ENCODE measurements at places on chromosomes 3 and 15. TPM values are rescaled to one million over a fixed set of nuclear protein-coding genes. Genes with fewer than 3 reads are reported as not detected.

DNA sequence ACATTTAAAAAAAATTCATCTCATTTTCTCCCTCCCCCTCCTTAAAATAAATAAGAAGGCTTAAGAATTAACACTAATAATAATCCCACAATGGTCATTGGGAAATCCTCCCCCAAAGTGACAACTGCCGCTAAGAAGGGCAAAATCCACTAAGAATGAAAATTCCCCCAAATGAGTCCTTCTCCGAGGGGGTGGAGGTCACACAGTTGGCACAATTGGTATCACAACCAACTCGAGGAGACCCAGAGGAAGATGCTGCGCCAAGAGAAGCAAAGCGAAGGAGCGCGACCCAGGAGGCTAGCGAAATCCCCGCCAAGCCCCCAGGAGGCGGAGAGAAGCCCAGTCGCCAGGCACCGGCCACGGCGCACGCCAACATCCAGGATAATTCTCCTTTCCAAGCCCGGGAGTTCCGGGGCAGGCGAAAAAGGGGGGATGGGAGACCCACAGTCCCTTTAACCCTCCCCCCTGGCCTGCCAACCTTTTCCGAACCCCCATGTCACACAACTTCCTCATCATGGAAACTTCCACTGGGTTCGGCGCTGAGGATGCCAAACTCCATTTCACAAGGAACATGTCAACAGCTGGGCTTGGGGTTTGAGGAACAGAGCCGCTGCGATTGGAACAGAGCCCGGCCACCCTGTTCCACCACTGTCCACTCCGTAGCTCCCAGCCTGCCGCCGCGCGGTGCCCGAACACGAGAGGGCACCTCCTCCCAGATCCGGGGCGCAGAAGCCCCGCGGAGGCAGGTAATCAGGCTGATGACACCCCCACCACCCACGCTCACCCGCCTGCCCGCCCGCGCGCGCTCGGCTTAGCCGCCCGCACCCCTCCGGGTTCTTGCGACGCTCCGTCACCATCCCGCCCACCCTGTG, 668 bp downstream of the THRB start:
- DNase-seq, result peak; percentile 44
- H3K4me1 ChIP-seq, result no peaks in the 10 kb centered on the region
- H3K27ac ChIP-seq, result no peak overlapping the region
- H3K27me3 ChIP-seq, result no peaks in the 10 kb centered on the region

GRCh38 chr15:96622714-96623113, 292.2 kb downstream of the NR2F2 start:
- DNase-seq, result no peak
- no peak overlapping the region for H3K27ac ChIP-seq
- no peaks in the 10 kb centered on the region for H3K4me1 ChIP-seq
- no peak overlapping the region for H3K4me3 ChIP-seq

DNA sequence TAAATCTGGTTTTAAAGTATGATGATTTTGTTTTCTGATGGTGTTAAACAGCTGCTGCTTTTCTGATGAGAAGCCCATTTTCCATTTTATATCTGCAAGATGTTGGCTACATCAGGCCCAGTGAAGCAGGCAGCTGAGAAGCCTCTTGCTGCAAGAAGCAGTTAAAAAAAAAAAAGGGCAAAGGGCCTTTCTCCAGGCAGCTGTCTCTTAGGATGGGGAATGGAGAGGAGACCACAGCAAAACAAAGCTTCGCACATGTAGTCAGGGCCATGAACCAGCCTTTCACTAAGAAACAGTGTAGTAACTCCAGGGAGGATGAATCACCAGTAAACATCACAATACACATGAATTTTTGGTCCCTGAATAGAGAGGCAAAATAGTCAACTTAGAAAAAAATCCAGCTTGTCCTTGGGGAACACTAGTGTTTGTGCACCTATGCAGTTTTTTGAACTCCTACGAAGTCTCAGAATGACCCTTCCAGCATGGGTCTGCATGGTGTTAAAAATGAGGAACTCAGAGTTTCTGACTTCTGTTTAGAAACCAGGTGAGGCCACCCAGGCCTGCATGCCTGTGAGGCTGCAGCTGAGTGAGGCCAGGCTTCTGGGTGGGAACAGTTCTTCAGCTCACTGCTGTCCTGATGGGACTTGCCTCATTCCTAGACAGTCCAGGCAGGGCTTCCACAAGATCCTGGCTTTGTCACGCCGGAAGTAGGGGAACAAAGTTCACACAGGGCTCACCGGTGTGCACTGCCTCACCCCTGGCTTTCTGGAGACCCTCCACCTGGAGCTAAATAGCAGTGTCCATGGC, 518.7 kb downstream of the MCTP2 start:
- no peak overlapping the region for H3K4me3 ChIP-seq
- no peaks in the 10 kb centered on the region for H3K4me1 ChIP-seq
- no peak overlapping the region for H3K27ac ChIP-seq
- H3K36me3 ChIP-seq, result no peaks in the 10 kb centered on the region

- no peak overlapping the region for H3K4me3 ChIP-seq
- DNase-seq, result no peak
Observed at GRCh38 chr3:13218541-13218908, 145.3 kb upstream of the IQSEC1 start.

- no peaks in the 10 kb centered on the region for H3K36me3 ChIP-seq
- no peak for DNase-seq
- H3K4me3 ChIP-seq, result no peak overlapping the region
- no peak overlapping the region for H3K27ac ChIP-seq
- H3K4me1 ChIP-seq, result no peaks in the 10 kb centered on the region
Observed at GRCh38 chr3:146191051-146191450, 30.1 kb upstream of the PLOD2 start.

GRCh38 chr15:65100442-65100841, 14.6 kb downstream of the UBAP1L start:
- H3K4me1 ChIP-seq, result no peaks in the 10 kb centered on the region
- no peaks in the 10 kb centered on the region for H3K27me3 ChIP-seq
- no peak overlapping the region for H3K4me3 ChIP-seq
- H3K36me3 ChIP-seq, result peaks cover 7% of the 10 kb centered on the region

DNA sequence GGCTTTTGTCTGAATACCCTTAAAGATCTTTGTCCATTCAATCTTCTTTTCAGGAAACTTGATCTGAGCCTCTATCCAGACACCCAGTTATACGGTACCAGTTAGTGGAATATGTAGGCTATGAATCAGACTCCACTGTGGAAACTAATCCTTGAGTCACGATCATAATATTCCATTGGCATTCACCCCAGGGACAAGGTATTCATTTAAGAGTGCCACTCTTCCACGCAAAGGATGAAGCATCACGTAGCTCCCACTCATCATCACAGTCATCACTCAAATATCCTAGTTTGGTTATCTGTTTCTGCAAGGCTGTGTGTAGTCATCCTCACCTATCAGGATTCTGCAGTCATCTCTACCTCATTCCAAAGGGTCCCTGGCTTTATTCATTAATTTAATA, 85.6 kb downstream of the NEDD4 start:
- H3K36me3 ChIP-seq, result no peaks in the 10 kb centered on the region
- no peaks in the 10 kb centered on the region for H3K27me3 ChIP-seq
- peaks cover 12% of the 10 kb centered on the region for H3K4me1 ChIP-seq
- peak overlapping the region; percentile 55 for H3K27ac ChIP-seq
- peak; percentile 85 for DNase-seq
- H3K4me3 ChIP-seq, result no peak overlapping the region

GRCh38 chr3:116339441-116340028, 105.8 kb downstream of the LSAMP start:
- H3K27ac ChIP-seq, result no peak overlapping the region
- DNase-seq, result peak; percentile 86
- H3K4me3 ChIP-seq, result no peak overlapping the region
- no peaks in the 10 kb centered on the region for H3K36me3 ChIP-seq
- H3K4me1 ChIP-seq, result no peaks in the 10 kb centered on the region

DNA sequence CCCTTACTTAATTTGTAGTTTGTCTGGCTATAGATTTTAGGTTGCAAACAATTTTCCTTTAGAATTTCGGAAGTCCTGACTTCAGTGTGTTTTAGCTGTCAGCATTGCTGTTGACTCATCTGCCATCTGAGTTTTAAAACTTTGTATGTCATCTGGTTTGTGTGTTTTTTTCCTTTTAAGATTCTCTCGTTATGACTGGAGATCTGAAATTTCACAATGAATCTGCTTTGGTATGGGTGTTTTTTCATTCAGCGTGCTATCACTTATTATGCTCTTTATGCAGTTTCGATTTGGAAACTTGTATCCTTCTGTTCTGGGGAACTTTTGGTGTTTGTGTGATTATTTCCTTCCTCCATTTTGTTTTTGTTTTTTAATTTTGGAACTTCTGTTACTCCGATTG, 53.7 kb upstream of the ZNF280D start:
- no peaks in the 10 kb centered on the region for H3K4me1 ChIP-seq
- no peak overlapping the region for H3K4me3 ChIP-seq
- DNase-seq, result no peak

DNA sequence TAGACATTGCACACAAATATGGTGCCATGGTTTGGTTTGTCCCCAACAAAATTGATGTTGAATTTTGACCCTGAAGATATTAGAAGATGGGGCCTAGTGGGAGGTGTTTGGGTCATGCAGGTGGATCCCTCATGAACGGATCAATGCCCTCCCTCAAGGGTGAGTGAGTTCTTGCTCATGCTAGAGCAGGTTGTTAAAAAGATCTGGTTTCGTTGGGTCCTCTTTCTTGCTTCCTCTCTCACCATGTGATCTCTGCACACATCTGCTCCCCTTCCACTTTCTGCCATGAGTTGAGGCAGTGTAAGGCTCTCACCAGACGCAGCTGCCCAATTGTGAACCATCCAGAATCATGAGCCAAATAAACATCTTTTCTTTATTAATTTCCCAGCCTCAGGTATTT, 87.8 kb upstream of the MDFIC2 start:
- no peaks in the 10 kb centered on the region for H3K4me1 ChIP-seq
- H3K27me3 ChIP-seq, result no peaks in the 10 kb centered on the region
- H3K4me3 ChIP-seq, result no peak overlapping the region
- no peak overlapping the region for H3K27ac ChIP-seq
- no peaks in the 10 kb centered on the region for H3K36me3 ChIP-seq
- DNase-seq, result no peak

DNA sequence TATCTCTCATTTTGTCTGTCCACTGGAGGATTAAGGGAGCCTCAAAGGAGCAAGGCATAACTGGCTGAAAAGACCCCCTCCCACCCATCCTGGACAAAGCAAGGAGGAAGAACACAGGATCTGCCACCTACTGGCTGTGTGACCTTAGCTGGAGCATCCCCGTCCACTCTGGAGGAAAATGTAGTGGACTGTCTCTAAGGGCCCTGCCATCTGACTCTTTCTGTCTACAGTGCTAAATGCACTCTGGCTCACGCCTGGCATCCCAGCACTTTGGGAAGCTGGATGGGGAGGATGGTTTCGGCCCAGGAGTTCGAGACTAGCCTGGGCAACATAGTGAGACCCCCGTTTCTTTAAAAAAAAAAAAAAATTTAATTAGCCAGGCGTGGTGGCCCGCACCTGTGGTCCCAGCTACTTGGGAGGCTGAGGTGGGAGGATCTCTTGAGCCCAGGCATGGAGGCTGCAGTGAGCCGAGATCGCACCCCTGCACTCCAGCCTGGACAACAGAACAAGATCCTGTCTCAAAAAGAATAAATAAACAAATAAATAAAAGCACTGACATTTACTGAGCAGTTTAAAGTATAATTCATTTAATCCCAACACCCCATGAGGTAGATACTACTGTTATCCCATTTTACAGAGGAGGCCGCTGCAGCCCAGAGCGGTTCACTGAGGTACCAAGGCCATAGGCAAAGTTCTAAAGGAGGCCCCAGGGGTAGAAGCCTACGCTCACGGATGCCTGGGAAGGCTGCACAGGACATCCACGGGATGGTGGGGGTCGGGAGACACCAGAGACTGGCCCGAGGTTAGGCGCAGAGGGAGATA, 1.1 kb downstream of the TBC1D2B start:
- peaks cover 23% of the 10 kb centered on the region for H3K4me1 ChIP-seq
- H3K4me3 ChIP-seq, result peak overlapping the region; percentile 72
- no peaks in the 10 kb centered on the region for H3K27me3 ChIP-seq
- peak; percentile 18 for DNase-seq
- peak overlapping the region; percentile 98 for H3K27ac ChIP-seq
- no peaks in the 10 kb centered on the region for H3K36me3 ChIP-seq

- no peak for DNase-seq
- no peaks in the 10 kb centered on the region for H3K4me1 ChIP-seq
- no peaks in the 10 kb centered on the region for H3K27me3 ChIP-seq
- no peak overlapping the region for H3K27ac ChIP-seq
- no peaks in the 10 kb centered on the region for H3K36me3 ChIP-seq
Observed at GRCh38 chr3:186013312-186013711, 75.5 kb upstream of the TRA2B start.

GRCh38 chr3:3737531-3737930, 61.7 kb upstream of the LRRN1 start:
- no peak overlapping the region for H3K4me3 ChIP-seq
- H3K4me1 ChIP-seq, result no peaks in the 10 kb centered on the region
- H3K27me3 ChIP-seq, result no peaks in the 10 kb centered on the region

DNA sequence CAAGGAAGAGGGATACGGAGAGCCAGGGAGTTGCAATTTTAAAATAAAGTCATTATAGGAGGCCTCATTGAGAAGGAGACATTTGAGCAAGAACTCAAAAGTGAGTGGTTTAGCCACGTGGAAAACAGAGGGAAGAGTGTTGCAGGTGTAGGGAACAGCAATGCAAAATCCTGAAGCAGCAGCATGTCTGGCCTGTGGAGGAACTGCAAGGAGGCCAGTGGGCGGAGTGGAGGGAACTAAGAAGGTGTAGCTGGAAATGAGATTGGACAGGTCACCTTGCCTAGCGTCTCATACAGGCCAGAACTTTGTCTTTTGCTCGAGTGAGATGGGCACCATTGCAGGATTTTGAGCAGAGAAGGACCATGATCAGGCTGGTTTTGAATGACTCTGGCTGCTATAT, 34.9 kb downstream of the SAXO2 start:
- H3K4me3 ChIP-seq, result no peak overlapping the region
- no peak for DNase-seq

- peak overlapping the region; percentile 99 for H3K27ac ChIP-seq
- DNase-seq, result peak; percentile 5
- no peaks in the 10 kb centered on the region for H3K4me1 ChIP-seq
Observed at GRCh38 chr3:128648940-128649663, 1.5 kb downstream of the RPN1 start.

GRCh38 chr15:90222547-90222946, 11.2 kb downstream of the CIB1 start:
- no peak overlapping the region for H3K4me3 ChIP-seq
- no peak overlapping the region for H3K27ac ChIP-seq

Gene SERINC4
- total RNA-seq, result under 0.01 TPM

Gene KLF15
- 4.1 TPM for total RNA-seq

Gene KCNH8
- total RNA-seq, result under 0.01 TPM

Gene MAP2K1
- total RNA-seq, result 32.9 TPM

Gene AP3B2
- total RNA-seq, result 0.17 TPM

Gene CCDC9B
- 38.0 TPM for total RNA-seq

Gene MYZAP
- not detected for total RNA-seq

Gene EXD1
- 0.17 TPM for total RNA-seq
